ENCODE measurements at places on chromosomes 13 and 19.

DNA sequence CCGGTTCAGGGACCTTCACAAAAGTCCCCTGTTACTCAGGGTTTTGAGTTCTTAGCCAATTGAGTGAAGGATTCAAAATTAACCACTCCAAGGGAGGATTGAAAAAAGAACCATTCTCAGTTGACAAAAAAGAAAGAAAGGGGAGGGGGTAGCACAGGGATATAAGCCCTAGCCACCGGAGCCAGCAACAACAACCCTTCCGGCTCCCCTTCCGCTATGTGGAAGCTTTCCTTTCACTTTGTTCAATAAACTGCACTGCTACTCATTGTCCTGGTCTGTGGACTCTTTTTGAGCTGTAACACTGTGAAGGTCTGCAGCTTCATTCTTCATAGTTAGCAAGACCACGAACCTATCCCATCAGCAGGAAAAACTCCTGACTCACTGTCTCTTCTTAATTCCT, 1488.1 kb upstream of the PRR20A start:
- DNase-seq: no peak

DNA sequence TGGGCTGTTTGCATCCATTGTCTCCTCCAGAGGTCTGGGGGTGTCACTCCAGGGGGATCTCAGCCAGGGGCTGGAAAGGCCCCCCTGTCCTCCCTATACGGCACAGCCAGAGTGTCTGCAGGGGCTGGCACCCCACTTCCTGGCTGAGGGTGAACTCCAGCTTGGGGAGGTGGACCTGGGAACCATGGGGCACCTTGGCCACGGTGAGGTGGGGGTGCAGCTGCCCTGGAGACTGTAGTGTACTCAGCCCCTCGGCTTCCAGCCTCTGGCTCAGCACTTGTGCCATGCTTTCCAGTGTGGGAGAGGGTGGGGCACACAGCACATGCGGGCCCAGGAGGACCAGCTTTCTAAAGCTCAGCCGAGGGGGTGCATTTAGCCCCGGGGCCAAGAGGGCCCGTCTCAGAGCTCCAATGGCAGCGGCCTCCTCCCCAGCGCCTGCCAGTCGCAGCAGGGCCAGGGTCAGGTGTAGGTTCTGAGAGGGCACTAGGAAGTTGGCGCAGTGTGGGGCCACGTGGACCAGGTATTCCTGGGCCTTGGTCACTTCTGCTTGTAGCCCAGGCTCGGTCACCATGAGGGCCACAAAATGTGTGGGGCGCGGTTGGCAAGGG, 1.4 kb downstream of the LENG9 start:
- DNase-seq: no peak

GRCh38 chr19:2270423-2271233, 11.3 kb downstream of the PEAK3 start:
- no peak for DNase-seq

DNA sequence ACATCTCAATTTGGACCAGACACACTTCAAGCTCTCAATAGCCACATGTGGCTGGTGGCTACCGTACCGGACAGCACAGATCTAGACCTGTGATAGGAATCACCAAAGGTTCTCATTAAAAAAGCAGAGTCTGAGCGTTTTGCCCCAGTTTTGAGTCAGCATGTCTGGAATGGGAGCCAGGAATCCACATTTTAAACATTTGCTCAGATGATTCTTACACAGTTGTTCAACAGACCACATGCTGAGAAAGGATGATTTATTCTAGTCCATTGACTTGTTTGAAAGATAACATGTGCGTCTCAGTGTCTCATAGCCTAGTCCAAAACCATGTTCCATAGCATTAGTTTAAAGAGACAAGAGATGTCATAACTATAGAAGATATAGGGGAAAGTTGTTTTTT, 53.4 kb downstream of the FLT3 start:
- DNase-seq: no peak

DNA sequence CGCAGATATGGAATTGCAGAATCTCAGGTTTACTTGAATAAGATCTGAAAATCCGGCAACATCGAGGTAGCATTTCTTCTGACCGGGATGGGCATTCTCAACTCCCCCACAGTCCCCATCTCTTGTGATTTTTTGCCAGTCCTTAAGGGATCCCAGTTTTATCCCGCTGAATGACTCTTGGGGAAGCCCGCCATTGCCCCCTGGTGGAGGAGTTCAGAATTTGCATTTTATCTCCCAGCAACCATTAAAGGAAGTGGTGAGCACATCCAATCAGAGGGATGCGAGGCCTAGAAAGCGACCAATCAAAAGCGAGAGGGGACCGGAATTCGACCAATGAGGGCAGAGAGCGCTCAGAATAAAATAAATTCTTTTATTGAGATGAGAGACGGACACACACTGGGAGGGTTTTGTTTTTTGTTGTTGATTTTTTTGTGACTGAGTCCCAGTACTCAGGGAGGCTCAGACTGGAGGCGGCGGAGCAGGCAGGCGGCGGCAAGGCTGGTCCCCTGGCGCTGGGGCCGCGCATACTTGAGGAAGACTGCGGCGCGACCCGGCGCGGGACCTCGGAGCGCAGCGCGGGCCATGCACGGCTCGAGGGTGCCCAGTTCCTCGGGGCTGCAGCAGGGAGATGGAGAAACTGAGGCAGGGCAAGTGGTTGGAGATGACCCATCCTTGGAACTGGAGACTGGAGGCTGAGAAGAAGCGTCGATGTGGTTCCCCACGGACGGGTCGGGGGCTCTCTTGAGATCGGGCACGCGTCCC, 3.9 kb upstream of the TTC9B start:
- peak; percentile 86 for DNase-seq
